ENCODE measurements at places on chromosomes 3 and 15.

DNA sequence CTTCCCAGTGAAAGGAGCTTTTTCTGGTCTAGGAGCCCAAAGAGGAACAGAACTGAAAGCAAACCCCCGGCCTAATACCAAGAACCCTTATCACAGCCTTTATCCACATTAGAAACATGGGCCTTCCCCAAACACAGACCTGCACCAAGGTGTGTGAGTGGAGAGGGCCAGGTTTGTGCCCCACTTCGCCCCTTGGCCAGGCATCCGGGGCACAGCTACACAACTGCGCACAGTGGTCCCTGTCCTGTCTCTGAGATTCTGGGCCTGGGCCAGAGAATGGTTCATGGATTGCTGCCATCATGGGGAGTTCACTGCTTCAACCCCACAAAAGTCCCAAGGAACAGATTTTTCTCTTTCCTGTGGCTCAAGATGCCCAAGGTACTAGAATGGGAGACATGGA lies 125.5 kb upstream of the ABHD17C start:
- DNase-seq: no peak
- no peaks in the 10 kb centered on the region for H3K36me3 ChIP-seq
- no peak overlapping the region for H3K27ac ChIP-seq
- no peak overlapping the region for H3K4me3 ChIP-seq
- no peaks in the 10 kb centered on the region for H3K4me1 ChIP-seq

DNA sequence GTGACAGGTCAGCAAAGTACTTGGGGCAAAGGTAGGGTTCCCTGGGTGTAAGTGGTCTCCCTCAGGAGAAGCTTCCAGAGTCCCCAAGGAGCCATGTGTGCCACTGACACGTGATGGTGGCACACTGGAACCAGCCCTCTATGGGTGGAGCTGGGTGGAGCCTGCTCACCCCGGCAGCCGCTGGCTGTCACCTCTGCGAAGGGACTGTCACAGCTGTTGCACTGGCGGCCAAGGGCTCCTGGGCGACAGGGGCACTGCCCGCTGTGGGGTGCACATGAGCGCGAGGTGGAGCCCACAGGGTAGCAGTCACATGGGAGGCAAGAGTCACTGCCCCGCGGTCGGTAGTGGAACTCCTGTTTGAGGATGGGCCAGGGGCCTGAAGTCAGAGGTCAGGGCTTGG lies 12.0 kb downstream of the CELSR3 start:
- no peak overlapping the region for H3K27ac ChIP-seq
- no peak for DNase-seq
- no peaks in the 10 kb centered on the region for H3K36me3 ChIP-seq
- no peaks in the 10 kb centered on the region for H3K27me3 ChIP-seq
- H3K4me1 ChIP-seq: peaks cover 8% of the 10 kb centered on the region
- H3K4me3 ChIP-seq: no peak overlapping the region

DNA sequence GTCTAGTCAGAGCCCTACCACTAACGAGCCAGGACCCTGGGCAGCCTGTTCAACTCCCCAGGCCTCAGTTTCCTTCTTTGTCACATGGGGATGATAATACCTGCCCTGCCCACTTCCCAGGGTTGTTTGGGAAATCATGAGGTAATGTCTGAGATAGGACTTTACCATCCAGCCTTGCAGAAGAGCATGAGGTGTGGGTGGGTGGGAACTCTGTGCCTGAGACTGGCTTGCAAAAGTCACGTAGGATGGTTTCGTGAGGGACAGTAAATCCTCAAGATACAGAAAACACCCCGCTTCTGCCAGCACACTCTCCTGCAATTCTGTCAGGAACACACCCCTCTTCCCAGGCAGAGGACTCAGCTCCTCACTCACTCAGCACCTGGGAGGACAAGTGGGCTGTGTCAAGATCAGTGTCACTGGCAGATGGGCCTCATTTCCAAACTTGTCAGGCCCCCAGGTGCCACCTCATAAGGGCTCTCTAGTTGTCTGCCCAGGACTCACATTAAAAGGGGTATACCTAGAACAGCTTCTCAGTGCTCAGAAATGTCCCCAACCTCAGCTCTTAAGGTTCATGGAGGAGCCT lies 58.4 kb downstream of the DAPK2 start:
- no peaks in the 10 kb centered on the region for H3K4me1 ChIP-seq
- no peak for DNase-seq
- no peaks in the 10 kb centered on the region for H3K27me3 ChIP-seq
- no peaks in the 10 kb centered on the region for H3K36me3 ChIP-seq

DNA sequence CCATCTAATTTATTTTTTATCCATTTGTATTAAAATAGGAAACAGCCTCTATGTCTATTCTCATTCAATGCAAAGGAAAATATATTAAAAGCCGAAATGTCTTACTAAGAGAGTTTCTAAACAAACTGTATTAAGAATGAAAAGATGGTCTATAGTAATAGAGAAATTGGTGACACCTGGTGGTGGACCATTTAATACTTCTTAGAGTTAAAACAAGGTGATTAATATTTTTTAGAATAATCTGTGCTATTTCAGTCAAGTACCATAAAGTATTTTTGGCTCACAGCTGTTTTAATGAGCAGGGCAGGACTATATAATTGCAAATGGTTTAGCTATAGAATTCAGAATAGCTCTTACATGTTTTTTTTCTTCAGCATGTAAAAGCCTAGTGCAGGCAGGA lies 55.7 kb downstream of the SYNPR start:
- H3K36me3 ChIP-seq: no peaks in the 10 kb centered on the region
- no peak for DNase-seq
- H3K4me1 ChIP-seq: no peaks in the 10 kb centered on the region
- no peak overlapping the region for H3K4me3 ChIP-seq
- no peaks in the 10 kb centered on the region for H3K27me3 ChIP-seq
- no peak overlapping the region for H3K27ac ChIP-seq

DNA sequence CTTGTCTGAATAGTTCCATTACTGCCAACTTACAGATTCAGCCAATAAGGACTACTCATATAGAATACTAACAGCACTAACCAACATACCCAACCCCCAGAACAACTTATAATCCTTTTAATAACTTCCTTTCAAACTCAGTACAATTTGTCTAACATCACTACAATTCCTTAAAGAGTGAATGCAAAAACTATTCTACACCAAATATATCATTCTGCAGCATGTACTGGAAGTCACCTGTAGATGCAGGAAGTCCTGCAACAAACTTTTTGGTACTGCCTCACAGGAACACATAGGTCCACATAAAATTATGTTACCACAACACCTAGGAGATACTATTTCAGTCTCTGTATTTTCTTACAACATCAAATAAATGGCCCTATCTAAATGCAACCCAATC lies 2.1 kb downstream of the CCNL1 start:
- peak overlapping the region; percentile 95 for H3K4me3 ChIP-seq
- H3K27me3 ChIP-seq: no peaks in the 10 kb centered on the region
- H3K27ac ChIP-seq: peak overlapping the region; percentile 100
- no peak for DNase-seq
- peaks cover 62% of the 10 kb centered on the region for H3K36me3 ChIP-seq
- H3K4me1 ChIP-seq: peaks cover 25% of the 10 kb centered on the region

GRCh38 chr3:187799942-187800641 lies 54.8 kb upstream of the BCL6 start:
- no peak for DNase-seq
- no peaks in the 10 kb centered on the region for H3K36me3 ChIP-seq
- H3K27ac ChIP-seq: no peak overlapping the region
- H3K27me3 ChIP-seq: no peaks in the 10 kb centered on the region
- H3K4me1 ChIP-seq: peaks cover 41% of the 10 kb centered on the region
- no peak overlapping the region for H3K4me3 ChIP-seq

GRCh38 chr3:139454346-139454745 lies 22.0 kb downstream of the RBP2 start:
- no peaks in the 10 kb centered on the region for H3K36me3 ChIP-seq
- H3K4me3 ChIP-seq: no peak overlapping the region
- H3K27me3 ChIP-seq: no peaks in the 10 kb centered on the region
- no peak for DNase-seq
- no peaks in the 10 kb centered on the region for H3K4me1 ChIP-seq

DNA sequence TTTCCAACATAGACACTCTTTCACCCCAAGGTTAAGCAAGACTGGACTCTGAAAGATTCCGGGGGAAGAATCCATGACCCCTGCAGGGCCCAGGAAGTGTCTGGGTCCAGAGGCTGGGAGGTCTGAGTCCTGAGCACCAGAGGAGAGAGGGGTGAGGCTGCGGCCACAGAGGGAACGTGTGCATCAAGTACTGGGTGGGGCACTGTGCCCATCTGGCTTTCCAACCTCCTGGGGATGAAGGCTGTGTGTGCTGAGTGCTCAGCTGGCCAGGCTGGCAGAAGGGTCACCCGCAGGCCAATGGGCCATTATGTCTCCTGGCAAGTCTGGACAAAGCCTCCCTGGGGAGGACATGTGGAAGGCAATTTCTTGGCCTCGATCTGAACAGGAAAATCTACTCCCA lies 3.3 kb downstream of the CHRNA3 start:
- H3K4me3 ChIP-seq: no peak overlapping the region
- H3K27ac ChIP-seq: no peak overlapping the region
- DNase-seq: no peak
- no peaks in the 10 kb centered on the region for H3K36me3 ChIP-seq

GRCh38 chr3:128872744-128873143 lies 6.7 kb upstream of the ACAD9 start:
- H3K27me3 ChIP-seq: no peaks in the 10 kb centered on the region
- DNase-seq: no peak
- peaks cover 11% of the 10 kb centered on the region for H3K4me1 ChIP-seq
- no peaks in the 10 kb centered on the region for H3K36me3 ChIP-seq
- no peak overlapping the region for H3K4me3 ChIP-seq
- no peak overlapping the region for H3K27ac ChIP-seq

- no peak for DNase-seq
- no peak overlapping the region for H3K27ac ChIP-seq
- H3K4me1 ChIP-seq: no peaks in the 10 kb centered on the region
- H3K27me3 ChIP-seq: no peaks in the 10 kb centered on the region
Measured at GRCh38 chr3:134044459-134044858, 14.7 kb upstream of the SLCO2A1 start.

DNA sequence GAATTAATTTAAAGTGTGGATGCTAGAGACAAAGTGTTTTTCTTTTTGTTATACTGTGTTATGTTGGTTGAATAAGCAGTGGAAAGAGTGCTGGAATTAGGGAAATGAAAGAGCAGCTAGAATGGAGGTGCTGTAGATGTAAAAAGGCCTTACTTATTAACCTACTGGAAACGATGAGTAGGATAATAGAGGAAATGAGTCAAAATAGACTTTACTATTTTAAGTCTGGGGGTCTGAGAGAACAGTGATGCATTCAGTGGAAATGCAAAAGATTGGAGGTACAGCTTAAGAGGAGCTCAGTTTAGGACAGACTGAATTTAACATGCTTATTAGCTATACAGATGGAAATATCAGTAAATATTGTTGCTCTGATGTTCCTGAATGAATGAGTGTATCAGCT lies 674.0 kb downstream of the OTOL1 start:
- no peaks in the 10 kb centered on the region for H3K36me3 ChIP-seq
- H3K4me3 ChIP-seq: no peak overlapping the region
- no peaks in the 10 kb centered on the region for H3K27me3 ChIP-seq
- no peak overlapping the region for H3K27ac ChIP-seq
- no peak for DNase-seq

- no peak overlapping the region for H3K4me3 ChIP-seq
- DNase-seq: no peak
- H3K4me1 ChIP-seq: no peaks in the 10 kb centered on the region
- no peaks in the 10 kb centered on the region for H3K36me3 ChIP-seq
Measured at GRCh38 chr15:83943849-83944404, 290.0 kb downstream of the ADAMTSL3 start.

- no peaks in the 10 kb centered on the region for H3K36me3 ChIP-seq
- H3K4me3 ChIP-seq: no peak overlapping the region
- no peaks in the 10 kb centered on the region for H3K27me3 ChIP-seq
Measured at GRCh38 chr15:22958487-22959280, 21.5 kb downstream of the CYFIP1 start.

GRCh38 chr15:75981149-75981815 lies 30.9 kb downstream of the NRG4 start:
- H3K4me1 ChIP-seq: no peaks in the 10 kb centered on the region
- H3K4me3 ChIP-seq: no peak overlapping the region
- H3K27ac ChIP-seq: no peak overlapping the region
- no peaks in the 10 kb centered on the region for H3K36me3 ChIP-seq

DNA sequence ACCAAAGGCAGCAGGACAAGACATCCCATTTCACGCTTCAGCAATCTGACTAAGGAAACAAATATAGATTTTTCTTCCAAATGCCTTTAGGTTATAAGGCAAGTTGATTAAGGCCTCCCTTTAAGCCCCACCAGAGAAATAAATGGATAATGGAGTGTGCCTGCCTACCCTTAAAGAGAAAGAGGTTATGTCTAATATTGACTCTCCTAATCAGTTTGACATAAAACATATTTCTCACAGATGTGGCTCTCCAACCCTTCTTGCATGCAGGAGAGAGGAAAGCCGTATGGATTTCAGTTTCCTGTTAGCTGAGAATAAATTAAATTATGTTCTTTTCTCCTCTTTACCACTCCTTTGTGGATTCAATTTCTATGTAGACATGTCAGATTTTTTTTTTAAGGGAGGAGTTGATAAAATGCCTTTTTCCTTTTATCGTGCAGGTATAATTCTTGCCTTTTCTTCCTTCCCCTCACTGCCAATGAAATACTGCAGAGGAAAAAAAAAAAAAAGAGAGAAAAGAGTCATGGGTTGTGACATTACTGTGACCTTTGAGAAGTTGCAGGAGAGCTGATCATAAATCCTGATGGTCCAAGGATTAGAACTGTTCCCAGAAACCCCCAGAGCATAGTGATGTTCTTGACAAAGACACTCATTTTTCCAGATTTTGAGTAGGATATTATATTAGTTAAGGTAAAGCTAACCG lies 355.3 kb upstream of the SLCO3A1 start:
- no peaks in the 10 kb centered on the region for H3K36me3 ChIP-seq
- DNase-seq: no peak
- H3K27me3 ChIP-seq: no peaks in the 10 kb centered on the region
- no peaks in the 10 kb centered on the region for H3K4me1 ChIP-seq
- no peak overlapping the region for H3K27ac ChIP-seq

- H3K4me1 ChIP-seq: no peaks in the 10 kb centered on the region
- no peak overlapping the region for H3K4me3 ChIP-seq
- no peak overlapping the region for H3K27ac ChIP-seq
- H3K36me3 ChIP-seq: no peaks in the 10 kb centered on the region
- DNase-seq: no peak
Measured at GRCh38 chr3:23161896-23162570, 41.1 kb upstream of the UBE2E2 start.

DNA sequence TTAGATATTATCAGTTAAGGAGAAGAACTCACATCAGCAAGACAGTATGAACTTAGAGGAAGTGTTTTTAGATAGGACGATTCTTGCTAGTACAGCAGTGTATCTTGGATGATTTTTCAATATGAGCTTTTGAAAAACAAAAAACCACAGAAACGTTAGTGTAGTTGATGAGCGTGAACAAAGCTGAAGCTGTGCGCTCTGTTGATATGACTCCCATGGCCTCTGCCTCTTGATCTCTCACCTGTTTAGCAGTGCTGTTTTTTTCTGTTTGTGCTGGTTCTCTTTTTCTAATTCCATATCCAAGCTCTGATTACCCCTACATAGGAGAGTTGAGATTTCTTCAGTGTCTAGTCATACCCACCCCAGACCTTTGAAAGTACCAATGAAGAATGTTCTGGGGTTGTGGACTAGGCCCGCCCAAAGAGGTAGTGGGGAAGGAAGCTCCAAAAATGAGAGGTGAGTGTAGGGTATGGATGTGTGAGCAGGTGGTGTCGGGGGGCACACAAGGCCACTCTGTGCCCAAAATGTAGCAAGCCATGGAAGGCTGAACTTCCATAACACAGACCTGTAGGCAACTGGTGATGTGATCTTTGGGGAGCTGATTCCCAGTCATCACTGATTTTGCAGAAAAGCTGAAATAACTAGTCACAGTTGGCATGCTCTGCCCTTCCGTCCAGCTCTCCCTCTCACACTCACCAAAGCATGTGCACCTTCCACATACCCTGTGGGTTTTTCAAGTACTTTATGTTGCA lies 20.0 kb upstream of the CMTM7 start:
- peaks cover 36% of the 10 kb centered on the region for H3K4me1 ChIP-seq
- peak overlapping the region; percentile 77 for H3K27ac ChIP-seq
- peak; percentile 16 for DNase-seq
- no peaks in the 10 kb centered on the region for H3K27me3 ChIP-seq
